Left cardiac atrium (tissue), 4 donors: ENCODE measurements at places on chromosomes 11 and 22.

DNA sequence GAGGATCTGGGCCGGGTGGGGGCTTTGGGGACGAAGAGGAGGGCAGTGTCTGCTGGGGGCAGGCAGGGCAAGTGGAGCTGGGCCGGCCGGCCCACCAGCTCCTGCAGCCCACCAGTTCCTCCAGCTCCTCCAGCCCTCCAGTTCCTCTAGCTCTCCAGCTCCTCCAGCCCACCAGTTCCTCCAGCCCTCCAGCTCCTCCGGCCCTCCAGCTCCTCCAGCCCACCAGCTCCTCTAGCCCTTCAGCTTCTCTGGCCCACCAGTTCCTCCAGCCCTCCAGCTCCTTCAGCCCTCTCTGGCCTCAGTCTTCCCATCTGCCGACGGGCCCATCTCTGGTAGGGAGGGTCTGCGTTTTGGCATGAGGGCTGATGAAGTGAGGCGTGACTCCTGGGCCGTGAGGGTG, 9.2 kb upstream of the CCDC188 start:
- no peak for DNase-seq

DNA sequence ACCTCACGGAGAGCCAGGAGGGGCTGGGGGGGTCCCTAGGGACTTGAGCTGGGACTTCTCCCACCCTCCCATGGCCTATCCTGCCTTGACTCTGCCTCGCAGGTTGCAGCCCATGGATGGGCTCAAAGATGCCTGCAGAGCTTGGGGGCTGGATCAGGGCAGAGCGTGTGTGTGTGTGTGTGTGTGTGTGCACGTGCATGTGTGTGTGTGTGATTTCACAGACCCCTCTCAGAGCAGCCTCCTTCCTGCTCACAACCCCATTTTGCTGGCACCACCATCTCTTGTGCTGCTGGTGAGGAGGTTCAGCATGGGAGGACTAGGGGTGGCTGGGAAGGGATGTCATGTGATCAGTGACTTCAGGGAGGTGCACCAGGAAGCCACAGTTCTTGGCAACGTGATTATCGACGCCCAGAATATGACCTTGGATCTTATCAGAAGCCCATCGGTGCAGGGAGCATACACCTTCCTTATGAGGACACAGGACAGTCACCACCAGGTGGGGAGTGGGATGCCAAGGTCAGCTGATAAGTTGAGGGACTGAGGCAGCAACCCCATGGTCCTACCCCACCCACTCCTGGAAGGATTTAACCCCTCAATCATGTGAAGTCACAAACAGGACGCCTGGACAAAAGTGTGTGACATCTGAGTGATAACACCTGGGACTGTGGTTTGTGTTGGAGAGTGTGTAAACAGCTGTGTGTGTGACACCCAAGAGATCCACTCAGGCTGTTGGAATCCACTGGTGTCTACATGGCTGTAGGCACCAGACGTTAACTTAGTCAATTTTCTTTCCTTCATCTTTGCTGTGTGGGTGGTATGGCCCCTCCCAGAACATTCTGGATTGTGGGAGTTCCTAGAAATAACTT, 1.8 kb upstream of the NAALADL1 start:
- no peak for DNase-seq

DNA sequence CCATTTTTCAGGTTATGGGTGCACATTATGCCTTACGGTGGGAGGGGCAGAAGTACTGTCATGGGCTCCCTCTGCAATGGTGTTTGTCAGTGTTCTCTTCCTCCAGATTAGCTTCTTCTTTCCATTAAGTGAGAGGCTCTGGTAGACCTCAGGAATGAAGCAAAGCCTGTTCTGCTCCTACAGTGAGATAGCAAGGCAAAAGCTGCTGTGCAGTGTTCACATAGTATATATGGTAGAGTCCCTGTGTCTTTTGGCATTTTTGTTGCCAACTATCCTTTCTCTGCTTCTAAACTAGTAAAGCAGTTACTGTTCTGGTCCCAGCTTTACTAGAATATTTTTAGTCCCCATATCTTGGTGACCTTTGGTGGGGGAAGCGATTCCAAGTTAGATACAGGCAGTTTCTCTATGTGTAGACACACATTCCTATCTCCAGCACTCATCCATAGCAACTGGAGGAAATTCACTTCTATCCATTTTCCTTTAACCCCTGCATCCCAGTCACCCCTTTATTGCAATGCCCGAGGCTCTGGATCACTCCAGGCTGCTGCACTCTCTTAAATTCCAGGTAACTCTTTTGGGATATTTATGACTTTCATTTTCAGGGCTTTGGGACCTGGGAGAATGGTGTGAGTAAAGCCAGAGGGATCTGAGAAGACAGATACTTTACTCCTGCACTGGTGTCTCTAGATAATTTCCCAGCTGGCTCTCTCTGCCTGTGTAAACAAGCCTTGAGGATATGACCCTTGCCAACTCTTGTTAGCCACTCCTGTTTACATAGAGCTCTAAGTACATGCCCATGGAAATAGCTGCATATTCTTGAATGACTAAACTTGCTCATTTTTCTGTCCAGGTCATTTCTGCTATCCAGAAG, 3.9 kb upstream of the TRIM34 start:
- no peak for DNase-seq

GRCh38 chr11:60858731-60859464, 3.1 kb upstream of the PTGDR2 start:
- DNase-seq, result no peak

DNA sequence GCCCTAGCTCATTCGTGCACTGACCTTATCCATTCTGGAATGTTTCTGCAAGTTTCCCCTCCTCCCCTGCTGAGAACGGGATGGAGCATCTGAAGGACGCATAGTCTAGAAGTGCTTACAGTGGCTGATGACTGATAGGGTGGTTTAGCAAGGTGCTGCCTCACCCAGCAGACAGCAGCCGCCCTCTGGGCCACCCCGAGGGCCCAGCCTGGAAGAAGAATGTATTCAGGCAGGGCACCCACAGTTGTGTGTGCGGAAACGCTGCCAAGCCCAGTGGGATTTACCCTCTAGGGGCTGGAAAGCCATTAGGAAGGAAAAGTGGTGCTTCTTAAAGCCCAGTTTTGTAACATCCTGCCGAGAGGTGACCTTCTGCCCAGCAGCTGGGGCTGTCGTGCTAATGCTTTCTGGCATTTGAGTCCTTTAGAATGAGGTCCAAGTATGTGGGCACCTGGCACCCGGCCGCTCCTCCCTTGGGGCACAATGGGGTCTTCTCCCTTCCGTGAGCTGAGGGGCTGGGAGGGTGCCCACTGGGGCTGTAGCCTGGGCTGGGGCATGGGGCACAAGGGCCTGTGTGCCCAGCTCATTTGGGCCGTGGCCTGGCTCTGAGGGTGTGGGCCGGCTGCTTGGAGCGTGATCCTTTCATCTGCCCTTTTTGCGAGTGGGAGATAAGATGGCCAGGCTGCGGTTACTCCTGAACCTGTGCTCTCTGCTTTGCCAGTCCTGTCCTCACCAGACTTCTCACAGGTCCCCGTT, 14.4 kb downstream of the FBLN1 start:
- no peak for DNase-seq

DNA sequence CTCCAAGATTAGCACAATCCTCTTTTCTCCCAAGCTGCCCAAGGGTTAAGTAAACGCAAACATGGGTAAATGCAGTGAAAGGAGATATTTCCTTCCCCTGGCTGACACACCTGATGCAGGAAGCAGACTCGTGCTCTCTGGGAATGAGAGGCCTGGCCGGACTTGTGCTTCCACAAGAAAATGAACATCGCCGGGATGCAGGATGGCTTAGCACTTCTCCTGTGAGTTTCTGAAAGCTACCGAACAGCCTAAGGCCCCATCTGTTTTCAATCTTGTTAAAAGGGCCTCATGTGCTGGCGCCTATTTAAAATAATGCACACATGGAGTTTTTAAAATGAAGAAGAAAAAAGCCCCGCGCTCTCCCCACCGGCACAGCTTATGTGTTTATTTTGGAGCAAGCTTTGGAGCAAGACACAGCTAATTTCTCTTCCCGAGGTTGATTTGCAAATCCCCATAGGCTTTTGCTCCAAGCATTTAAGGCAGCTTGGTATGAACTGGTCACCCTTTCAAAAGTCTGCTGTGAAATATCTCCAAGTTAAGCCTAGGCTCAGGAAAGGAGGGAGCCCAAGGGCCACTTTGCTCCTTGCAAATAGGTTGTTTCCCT, 100.9 kb downstream of the SYN3 start:
- DNase-seq, result no peak

GRCh38 chr11:69703768-69704507, at the start of gene FGF19:
Gene FGF19, minus strand, starts transcription at chr11:69704022. Its CDS starts 146 bp downstream, at chr11:69703876.
- DNase-seq, result no peak

DNA sequence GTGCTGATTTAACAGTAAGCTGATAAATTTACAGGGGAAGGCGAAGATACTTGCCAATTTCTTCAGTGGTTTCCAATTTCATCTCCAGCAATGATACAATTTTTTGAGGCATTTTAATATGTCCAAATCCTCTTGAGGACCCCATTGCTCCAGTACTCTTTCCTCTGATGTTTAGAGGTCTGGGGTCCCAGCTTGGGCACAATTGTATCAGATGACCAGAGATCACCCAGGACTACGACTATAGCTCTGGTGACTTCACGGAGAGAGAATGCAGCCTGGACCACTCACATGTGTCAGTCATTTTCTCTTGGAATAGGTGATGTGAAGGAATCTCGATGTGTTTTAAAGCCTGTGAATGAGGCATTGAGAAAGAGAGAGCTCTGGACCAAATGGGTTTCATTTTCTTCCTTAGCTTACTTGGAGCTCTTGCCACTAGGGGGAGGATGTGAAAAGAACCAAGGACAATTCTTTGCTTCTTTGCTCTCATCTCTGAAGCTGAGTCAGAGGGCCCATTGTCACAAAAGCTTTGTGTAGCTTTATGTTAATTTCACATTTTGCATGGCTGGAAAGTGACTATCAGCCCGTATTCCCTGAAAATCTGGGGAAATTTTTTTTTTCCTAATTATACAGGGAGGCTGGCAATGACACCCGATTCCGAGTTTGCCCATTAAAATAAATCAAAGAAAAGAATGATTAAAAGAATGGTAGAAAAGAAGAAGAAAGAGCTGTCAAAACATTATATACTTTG, 6.7 kb upstream of the CCDC90B start:
- DNase-seq, result no peak

- DNase-seq, result no peak
Measured at GRCh38 chr11:113274713-113275582, 39.4 kb upstream of the TTC12 start.

GRCh38 chr11:11280826-11281225, 72.2 kb downstream of the CSNK2A3 start:
- DNase-seq, result no peak

- no peak for DNase-seq
Measured at GRCh38 chr11:35786188-35786587, 123.6 kb downstream of the TRIM44 start.

DNA sequence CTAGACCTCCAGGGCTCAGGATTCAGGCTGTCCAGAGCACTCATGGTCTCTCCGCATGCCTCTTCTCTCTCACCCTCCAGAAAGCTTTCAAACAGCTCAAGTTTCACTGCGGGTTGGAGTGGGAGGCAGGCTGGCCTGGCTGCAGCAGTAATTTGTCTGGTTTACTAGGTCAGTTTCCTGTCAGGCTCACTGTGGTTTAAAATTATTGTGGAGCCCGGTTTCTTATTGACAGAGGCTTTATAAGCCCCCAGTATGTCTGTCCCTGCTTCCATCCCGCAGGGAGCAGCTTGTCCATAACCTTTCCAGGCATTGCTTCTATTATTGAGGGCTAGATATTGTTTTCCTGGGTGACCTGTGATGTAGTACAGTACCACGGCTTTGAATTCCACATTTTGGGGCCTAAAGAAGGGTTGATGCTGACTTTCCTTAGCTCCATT, 235.3 kb upstream of the SORL1-AS1 start:
- no peak for DNase-seq

GRCh38 chr11:114064216-114064615, 4.7 kb downstream of the ZBTB16 start:
- DNase-seq, result no peak

GRCh38 chr22:19265779-19266178, 25.7 kb downstream of the CLTCL1 start:
- DNase-seq, result no peak

DNA sequence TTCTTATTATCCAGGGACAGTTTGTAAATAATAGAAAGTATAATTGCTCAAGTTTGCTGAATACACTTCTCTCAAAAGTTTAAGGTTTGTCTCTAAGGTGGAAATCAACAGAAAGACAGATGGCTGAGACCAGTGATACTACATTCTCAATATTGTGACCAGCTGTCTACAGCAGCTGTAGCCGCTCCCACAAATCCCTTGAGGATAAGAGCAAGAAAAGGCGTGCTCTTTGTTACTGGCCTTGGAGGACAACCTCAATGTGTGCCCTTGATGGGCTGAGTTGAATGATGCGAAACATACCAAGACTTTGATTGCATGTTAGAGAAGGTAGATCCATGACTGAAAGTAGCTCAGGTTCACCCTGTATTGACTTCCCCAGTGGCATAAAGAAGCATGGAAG, 6.1 kb downstream of the OR6M1 start:
- DNase-seq, result no peak

- DNase-seq, result no peak
Measured at GRCh38 chr11:130642994-130643393, 194.5 kb downstream of the ADAMTS15 start.

GRCh38 chr11:10908215-10908951, 50.5 kb upstream of the ZBED5 start:
- no peak for DNase-seq

GRCh38 chr11:124832571-124832970, 32.4 kb upstream of the MSANTD2 start:
- DNase-seq, result no peak
